Sciatic nerve (tissue), 2 donors: ENCODE measurements at places on chromosomes 6 and 20. TPM values are rescaled to one million over a fixed set of nuclear protein-coding genes. Genes with fewer than 3 reads are reported as not detected.

The CEP250 gene
- total RNA-seq: 39.1 TPM

The LY86 gene
- 4.1 TPM for total RNA-seq

The TGM3 gene
- total RNA-seq: not detected

The RHAG gene
- 2.9 TPM for total RNA-seq

The PBOV1 gene
- total RNA-seq: not detected

The ATRN gene
- 31.5 TPM for total RNA-seq

The GRM4 gene
- total RNA-seq: not detected

The WFDC5 gene
- total RNA-seq: not detected

The DOP1A gene
- total RNA-seq: 42.7 TPM

The SLC22A3 gene
- total RNA-seq: 189 TPM

The PET117 gene
- 13.1 TPM for total RNA-seq

The RIPPLY2 gene
- total RNA-seq: 0.80 TPM

The SLC25A27 gene
- total RNA-seq: 49.0 TPM
